Activated CD8-positive, alpha-beta memory T cell treated with anti-CD3 and anti-CD28 coated beads, Interleukin-2, amount 50 U/mL, for 48 hours (primary cell): ENCODE measurements at places on chromosomes 5 and 9.

GRCh38 chr5:145510324-145510723 is 324.8 kb downstream of the PRELID2 start:
- no peak for DNase-seq

DNA sequence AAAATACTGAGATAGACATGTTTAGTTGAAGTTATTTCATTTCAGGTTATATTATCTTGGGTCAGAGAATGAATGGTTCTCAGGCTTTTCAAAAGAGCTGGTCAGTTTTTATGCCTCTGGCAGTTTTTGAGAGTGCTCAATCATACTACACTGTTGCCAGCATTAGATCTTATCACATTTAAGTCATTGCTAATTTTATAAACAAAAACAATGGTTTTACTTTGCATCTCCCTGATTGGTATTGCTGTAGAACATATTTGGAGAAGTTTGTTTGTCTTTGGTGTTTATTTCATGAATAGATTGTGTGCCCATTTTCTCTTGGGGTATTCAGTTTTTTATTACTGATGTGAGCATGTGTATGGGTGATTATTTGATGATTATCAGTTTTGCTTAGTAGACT is 1.5 kb downstream of the CATSPER3 start:
- DNase-seq = no peak

GRCh38 chr5:30607301-30607894 is 586.1 kb upstream of the CDH6 start:
- DNase-seq = no peak

DNA sequence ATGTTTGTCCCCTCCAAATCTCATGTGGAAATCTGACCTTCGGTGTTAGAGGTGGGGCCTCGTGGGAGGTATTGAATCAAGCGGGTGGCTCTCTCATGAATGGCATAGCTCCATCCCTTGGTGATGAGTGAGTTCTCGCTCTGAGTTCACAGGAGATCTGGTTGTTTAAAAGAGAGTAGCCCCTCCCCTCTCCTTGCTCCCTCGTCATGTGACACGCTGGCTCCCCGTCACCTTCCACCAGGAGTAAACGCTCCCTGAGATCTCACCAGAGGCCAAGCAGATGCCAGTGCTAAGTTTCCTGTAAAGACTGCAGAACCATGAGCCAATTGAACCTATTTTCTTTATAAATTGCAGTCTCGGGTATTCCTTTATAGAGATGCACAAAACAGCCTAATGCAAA is 74.5 kb downstream of the RASEF start:
- no peak for DNase-seq

DNA sequence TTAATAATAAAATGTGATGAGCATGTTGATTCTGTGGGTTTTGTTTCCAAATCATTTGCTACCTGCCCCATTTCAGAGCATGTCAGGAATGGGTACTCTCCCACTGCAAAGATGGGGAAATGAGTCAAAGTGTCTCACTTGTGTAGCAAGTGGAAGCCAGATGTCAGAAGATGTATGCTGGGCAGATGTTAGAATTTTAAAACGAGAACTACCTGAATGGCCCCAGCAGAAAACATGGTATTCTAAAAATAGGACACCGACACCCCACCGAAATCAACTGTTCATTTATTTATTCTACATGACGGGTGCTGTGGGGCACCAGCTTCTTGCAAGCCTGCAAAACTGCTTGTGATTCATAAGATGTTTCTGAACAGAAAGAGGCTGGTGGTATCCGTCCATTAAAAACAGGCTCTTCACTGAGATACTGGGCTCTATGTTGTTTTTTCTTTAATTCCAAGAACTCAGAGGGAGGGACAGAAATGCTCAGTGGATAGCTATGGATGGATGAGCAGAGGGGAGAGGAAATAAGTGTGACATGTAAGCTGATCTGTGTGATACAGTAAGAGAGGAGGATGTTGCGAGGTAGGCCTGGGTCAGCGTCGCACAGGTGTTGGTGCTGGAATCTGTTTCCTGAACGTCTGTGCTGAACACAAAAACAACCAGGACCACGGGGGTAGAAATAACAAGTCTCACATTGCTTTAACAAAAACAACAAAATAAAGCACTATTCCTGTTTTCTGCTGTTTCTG is 157.2 kb downstream of the EFNA5 start:
- DNase-seq = no peak
